Activated CD4-positive, alpha-beta T cell treated with anti-CD3 and anti-CD28 coated beads for 48 hours (primary cell): ENCODE measurements at places on chromosomes 2 and 18.

- no peak for DNase-seq
Observed at GRCh38 chr18:22924589-22924988, 8.5 kb upstream of the RBBP8 start.

GRCh38 chr2:191539068-191539467, 138.9 kb upstream of the NABP1 start:
- DNase-seq, result peak; percentile 58

DNA sequence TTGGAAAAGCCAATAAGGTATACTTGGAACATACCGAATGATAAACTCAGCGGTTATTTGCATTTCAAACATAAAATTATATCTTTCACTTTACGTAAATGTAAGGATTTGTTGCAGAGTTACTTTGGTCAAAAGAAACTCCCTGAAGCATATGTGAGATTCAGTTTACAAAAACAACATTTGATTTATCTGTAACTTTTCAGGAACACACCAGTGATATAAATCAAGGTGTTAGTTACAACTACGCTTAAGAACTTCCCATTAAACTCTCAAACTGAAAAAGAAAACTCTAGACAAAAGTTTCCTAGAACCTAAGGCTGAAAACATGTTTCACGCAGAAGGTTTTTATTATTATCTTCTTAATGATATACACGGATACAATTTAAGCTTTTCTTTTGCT, 110.6 kb upstream of the MEIS1 start:
- DNase-seq, result no peak

GRCh38 chr2:25743132-25743830, 69.9 kb upstream of the DTNB start:
- no peak for DNase-seq
